Activated T-cell treated with anti-CD3 and anti-CD28 coated beads, Interleukin-2, amount 50 U/mL, for 48 hours (primary cell): ENCODE measurements at places on chromosomes 1 and 21.

DNA sequence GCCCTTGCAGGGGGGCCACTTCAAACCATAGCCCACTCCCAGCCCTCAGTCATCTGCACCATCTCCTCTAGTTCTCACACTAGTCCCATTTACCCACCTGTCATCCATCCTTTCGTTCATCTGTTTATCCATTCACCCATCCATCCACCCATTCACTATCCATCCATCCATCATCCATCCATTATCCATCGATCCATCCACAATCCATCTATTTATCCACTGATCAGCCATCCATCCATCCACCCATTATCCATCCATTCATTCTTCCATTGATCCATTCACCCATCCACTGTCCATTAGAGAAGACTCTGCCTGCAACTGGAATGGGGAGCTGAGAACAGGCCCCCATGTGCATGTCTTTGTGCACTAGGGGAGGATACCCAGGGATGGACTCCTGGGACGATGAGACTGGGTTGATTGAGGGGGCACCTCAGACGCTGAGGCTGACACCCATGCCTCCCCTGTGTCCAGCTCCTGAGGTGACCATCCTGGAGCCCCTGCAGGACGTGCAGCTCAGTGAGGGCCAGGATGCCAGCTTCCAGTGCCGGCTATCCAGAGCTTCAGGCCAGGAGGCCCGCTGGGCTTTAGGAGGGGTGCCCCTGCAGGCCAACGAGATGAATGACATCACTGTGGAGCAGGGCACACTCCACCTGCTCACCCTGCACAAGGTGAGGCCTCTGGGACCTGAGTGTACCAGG lies 97.9 kb downstream of the TRIM11 start:
- DNase-seq = peak; percentile 6

GRCh38 chr1:185398599-185398998 lies 81.6 kb upstream of the IVNS1ABP start:
- no peak for DNase-seq

DNA sequence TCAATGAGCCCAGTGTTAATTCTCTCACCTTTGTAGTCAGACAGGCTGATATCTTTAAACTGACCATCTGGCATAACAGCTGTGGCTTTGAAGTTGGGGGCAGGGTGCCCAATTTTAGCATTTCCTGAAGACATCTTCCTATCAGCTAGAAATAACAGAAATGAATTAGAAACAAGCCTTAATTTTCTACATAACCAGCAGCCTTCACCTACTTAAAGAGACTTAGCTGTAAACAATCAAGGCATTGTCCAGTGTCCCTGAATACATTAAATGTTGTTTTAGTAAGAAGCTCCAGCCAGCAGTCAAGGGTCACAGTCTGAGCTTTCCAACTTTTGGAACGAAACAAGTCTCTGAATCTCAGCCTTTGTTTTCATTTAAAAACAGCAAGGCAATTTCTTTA lies 2.8 kb downstream of the PRDX1 start:
- DNase-seq = no peak

DNA sequence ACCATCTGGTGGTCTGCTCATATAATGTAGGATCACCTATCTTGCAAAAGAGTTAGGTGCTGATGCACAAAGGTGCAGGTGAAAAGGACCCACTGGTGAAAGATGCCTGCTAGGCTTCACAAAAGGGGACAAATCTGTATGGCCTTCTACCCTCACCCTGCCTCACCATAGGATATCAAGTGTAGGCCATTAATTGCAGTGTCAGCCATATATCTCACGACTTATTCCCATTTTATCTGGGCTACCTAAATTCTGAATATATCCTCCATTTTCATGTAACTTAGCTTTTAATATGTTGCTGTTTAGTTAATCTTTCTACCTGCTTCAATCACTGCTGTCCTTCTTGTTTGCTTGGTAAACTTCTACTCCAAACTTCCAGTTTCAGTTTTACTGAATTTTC lies 84.2 kb upstream of the DPH5 start:
- no peak for DNase-seq

GRCh38 chr21:45169001-45169400 lies 94.6 kb downstream of the ADARB1 start:
- DNase-seq = no peak

- DNase-seq = no peak
These were observed 74.1 kb upstream of the CNIH3 start for GRCh38 chr1:224541901-224542630.

GRCh38 chr1:98557895-98558294 lies 103.6 kb upstream of the SNX7 start:
- no peak for DNase-seq

GRCh38 chr1:221832151-221832550 lies 90.3 kb upstream of the DUSP10 start:
- no peak for DNase-seq

DNA sequence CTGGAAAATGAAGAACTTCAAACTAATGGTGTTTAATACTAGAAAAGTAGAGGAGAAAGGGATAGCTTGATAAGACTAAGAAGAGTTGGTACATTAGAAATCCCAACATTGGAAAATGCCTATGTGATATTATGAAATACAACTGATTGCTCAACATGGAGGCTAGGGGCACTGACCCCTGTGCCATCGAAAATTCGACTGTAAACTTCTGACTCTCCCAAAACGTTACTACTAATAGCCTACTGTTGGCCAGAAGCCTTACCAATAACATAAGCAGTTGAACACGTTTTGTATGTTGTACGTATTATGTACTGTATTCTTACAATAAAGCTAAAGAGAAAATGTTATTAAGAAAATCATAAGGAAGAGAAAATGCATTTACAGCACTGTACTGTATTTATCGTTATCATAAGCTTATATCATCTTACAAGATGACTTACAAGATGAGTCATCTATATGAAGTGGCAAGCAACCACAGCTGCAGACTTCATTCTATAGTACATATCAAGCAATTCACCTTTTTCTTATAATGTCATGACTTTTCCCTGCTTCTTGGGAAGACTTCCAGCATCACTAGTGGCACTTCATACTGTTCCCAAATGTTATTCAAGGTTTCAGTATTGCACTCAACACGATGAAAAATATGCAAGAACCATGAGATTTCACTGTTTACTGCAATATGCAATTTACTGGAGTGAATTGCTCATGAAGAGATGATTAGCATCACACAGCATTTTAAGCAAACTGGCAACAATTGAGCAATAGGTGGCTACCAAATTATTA lies 12.9 kb upstream of the CTSK start:
- DNase-seq = no peak

DNA sequence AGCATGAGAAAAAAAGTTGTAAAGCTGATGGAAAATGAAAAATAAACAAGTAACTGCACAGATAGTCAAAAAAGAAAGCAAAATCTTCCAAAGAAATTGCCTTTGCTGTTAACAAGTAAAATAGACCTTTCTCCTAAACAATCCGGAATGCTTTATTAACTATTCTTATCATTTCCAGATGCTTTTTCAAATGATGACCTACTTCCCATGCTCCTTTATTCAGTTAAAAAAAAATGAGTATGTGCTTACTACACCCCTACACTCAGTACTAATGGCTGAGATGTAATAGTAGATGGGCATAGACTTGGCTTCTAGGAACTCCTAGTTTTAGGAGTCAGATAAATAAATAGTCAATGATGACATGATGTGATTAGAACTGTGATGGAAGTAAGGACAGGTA lies 108.5 kb downstream of the NIBAN1 start:
- DNase-seq = no peak

GRCh38 chr1:15106608-15107007 lies 46.9 kb upstream of the TMEM51 start:
- no peak for DNase-seq

- no peak for DNase-seq
These were observed 50.5 kb upstream of the GFI1 start for GRCh38 chr1:92536980-92537884.

DNA sequence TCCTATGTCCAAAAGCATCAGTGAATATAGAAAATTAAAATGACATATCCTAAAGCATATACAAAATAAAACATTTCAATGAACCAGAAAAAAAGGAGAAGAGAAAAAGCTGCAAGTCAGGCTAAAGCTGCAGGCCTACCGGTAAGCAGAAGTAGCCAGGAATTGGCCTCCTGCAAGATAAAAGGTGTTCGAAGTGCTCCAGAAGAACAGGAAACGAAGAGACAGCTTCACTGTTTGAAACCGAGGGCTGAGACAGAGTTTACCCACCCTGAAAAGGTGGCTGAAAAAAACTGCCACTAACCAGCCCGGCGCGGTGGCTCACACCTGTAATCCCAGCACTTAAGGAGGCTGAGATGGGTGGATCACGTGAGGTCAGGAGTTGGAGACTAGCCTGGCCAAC lies 37.4 kb downstream of the NSL1 start:
- no peak for DNase-seq

DNA sequence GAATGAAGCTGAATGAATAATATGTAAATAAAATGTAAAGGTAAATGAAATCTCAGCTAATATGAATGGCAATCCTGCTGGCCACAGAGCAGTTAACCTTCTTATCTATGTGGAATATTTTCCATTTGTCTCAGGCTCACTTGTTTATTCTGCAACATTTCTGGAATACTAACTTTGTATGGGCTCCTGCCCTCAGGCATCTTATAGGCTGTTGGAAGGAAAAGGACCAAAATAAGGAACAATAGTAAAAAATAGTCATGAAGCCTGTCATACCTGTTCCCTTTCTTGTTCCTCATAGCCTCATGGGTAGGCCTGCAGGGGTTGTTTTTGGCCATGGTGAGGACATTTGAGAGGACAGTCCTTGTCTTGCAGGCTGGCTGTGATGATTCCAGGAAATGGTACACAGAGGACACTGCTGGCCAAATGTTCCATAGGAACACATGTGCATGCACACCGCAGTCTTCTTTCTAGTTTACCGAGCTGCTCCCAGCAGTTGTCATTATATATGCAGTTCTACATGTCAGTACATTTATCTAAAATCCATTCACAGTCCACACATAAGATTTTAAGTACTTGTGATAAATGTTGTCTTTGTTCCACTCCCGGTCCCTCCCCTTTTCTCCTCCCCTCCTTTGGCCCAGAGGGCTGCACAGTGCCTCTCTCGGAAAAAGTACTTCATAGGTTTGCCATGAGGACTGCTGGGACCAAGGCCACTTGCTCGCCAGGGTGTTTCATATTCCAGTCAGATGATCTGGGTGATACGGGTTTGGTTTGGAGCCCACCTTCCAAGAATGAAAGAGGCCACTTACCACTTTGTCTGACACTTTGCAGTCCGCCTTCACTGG lies 15.2 kb upstream of the KCNQ4 start:
- no peak for DNase-seq
